ENCODE measurements at places on chromosomes 6 and 20.

DNA sequence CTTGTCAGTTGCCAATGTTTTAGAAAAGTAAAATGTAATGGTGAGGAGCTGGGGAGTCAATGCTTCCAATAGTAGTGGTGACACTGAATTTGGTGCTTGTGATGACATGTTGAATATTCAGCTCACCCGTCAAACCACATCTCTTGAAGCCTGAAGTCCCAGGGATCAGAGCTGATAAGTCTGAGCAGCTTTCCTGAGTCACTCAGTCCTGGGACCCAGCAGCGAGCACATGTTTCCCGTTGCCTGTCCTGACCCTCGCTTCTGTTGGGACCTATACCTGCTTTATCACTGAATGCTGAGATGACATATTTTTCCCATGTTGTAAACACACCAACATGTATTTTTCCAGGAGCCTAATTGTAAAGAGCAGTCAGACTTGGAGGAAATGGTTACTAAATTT, 693.6 kb downstream of the QKI start:
- peak; percentile 14 for DNase-seq

DNA sequence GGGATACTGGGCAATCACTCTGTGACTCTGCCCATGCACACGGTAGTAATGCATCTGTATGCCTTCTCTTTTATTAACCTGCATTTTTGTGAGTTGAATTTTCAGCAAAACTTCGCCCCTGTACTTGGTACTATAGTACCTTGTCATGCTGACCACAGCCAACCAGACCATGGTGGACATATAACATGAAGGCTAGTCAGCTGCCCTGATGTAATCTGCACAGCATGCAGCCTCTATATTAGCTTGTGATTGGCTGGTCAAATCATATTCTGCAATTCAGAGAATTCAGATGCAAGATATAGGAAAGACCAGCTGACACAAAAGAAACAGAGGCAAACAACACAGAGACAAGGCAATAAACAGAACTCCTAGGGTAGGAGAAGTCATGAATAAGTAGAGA, 200.9 kb upstream of the JARID2 start:
- no peak for DNase-seq

DNA sequence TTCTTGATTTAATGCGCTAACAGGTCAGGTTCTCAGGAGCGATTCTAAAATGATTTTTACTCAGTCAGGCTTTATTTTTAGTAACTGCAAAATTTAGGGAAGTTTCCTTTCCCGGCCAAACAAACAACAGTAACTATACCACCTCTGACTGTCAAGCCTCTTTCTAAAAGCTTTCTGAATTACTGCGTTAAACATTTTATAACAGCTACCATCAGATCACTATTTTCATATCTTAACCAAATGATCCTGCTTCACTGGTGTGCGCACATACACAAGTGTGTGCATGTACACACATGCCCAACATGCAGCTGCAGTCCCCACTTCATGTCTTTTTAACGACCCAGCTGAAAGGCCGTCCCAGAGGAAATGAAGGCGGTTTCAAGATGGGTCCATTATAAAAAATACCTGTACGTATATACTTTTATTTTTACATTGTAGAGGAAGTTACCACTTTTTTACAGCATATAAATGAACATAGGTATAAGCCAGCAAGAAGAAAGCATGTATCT, 25.0 kb downstream of the TMEM242 start:
- DNase-seq: no peak

DNA sequence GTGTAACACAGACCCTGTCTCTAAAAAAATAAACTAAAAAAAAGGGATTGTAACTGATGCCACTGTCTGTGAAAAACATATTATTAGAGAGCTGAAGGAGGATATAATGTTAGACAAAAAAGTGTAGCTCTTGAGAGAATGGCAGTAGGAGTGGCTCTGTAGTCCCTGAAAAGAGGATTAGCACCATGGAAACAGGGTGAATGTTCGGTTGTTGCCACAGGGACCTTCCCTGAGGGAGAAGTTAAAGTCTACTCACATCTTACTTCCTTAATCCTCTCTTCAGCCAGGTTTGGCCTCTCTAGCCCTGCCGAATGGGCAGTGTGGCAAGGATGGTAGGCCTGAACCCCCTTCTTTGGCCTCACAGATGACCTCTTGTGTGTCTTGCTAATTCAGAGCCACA, 12.1 kb downstream of the SCAND1 start:
- no peak for DNase-seq

GRCh38 chr6:88163616-88164015, 2.5 kb downstream of the CNR1 start:
- DNase-seq: no peak

- no peak for DNase-seq
Observed at GRCh38 chr6:71412559-71413140, 124.0 kb downstream of the OGFRL1 start.

DNA sequence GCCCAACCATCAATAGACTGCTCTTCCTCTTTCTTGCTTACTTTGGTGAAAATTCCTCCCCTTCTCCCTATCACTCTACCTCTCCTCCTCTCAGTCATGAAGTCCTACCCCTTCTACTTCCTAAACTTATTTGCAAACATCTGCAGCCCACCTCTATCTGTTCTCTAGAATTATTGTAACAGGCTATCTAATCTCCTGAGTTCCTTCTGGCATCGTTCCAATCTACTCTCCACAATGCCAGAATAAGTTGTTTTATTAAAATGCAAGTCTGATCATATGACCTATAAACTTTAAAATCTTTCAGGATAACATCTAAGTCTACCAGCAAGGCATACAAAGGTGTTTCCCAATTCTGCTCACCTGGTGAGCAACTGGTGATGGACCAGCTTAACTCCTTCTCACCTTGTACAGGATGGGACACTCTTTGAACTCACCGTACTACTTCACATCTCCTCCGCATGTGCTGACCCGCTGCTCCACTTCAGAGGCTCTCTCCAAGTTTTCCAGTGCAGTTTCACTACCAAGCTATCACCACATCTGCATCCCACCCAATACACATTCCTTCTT, 7.9 kb downstream of the CD164 start:
- DNase-seq: no peak

- no peak for DNase-seq
Observed at GRCh38 chr6:165940366-165940765, 227.3 kb downstream of the TBXT start.

DNA sequence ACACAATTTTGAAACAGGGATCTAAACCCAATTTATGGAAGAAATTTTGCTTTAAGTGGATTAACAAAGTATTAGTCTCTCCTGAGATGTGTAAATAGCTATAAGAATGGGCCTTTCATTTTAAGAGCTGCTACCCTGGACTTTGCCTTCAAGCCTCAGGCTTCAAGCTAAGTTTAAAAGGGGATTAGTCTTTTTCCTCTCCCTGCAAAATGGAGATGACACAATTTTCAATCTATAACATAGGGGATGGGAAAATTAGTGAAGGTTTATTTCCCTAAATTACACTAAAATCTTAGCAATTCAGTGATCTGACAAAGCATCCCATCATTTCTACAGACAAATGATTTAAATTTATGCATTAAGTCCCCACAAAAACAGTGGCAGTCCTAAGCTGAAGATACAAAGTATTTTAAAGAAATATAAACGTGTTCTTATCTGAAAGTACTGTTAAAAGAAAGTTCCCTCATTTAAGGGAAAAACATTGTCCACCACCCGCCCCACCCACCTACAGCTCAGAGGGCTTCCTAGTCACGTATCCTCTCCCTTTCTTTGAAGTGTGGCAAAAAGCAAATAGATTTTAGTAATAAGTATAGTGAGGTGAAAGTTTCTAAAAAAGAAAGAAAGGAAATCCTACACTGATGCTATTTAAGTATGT, 14.5 kb downstream of the ARHGAP18 start:
- no peak for DNase-seq

DNA sequence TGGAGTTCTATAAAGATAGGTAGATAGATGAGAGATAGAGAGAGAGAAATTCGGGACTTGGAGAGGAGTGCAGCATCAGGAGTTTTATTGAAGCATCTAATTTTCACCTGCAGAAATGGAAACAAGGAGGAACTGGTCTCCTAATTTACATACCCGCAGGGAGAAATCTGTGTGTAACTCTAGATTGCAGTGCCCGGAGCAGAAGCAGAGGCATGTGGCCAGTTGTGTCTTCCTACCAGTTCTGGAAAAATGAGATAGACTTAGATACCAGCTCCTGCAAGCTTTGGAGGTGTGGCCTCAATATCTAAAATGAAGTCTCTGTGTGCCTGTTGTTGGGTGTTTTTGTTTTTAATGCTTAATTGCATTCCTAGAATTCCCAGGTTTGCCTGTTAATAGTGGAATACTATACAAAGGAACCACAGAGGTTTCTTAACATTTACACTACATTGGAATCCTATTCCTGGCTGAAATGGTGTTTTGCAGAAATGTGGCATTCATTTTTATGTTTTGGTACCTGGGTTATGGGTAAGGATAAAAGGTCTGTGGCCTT, 57.4 kb downstream of the DTD1 start:
- no peak for DNase-seq

- peak; percentile 81 for DNase-seq
Observed at GRCh38 chr6:135183532-135184440, 2.7 kb downstream of the MYB start.

GRCh38 chr6:106188104-106188794, 102.1 kb downstream of the PRDM1 start:
- DNase-seq: no peak

DNA sequence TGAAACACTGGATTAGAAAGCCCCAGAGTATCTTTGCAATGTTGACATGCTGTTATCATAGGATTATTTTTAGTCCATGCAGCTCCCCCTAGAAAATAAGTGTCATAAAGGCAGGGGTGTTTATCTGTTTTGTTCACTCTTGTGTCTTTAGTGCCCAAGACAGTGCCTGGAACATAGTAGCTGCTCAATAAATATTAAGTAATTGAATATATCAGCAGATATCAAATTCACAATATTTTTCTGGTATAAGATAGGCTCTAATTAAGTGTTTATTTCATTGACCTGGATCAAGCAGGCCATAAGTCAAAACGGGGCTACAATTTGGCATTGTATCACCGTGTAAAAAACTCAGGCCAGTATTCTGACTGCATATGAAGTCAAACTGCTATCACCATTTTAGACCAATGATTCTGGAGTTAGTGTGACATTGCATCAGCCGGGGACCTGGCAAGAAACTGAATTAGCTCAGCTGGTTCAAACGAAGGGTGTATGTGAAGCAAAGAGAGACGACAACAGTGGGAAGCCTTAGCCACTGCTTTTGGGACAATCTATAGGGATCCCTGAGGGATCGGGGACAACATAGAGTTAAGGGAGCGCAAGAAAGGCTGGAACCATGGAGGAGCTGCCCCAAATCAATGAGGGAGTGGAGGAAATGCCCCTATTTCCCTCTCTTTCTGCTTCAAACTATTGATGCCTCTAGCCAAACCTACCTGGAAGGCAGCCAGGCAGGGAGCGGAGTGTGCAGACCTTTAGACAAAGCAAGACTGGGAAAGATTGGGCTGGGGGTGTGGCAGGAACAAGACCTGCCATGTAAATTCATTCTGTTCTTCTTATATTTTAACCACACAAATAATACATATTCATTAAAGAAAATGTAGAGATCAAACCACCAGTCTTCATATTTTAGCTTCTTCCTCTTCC, 112.2 kb downstream of the PLEKHG1 start:
- no peak for DNase-seq

GRCh38 chr6:49606721-49607390, 29.8 kb downstream of the RHAG start:
- DNase-seq: peak; percentile 68

- DNase-seq: no peak
Observed at GRCh38 chr6:114382406-114382805, 39.6 kb upstream of the HS3ST5 start.

GRCh38 chr20:49603209-49603627, 35.3 kb upstream of the PTGIS start:
- DNase-seq: peak; percentile 54

DNA sequence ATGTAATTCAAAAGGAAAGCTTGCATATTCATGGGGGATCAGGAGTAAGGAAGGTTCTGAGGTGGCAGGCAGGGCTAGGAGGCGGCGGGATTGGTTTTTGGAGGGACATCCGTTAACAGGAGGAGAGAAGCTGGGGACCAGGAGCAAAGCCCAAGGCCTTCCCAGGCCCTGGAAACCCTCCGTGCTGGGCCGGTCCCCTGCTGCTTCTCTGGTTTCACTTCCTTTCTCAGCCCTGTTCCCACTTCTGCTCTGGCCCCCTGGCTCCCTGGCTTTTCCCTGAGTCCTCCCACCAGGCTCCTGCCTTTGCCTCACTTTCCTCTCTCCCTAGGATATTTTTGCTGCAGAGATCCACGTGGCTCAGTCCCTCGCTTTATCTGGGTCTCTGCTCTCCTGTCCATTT, 26.4 kb upstream of the SALL4 start:
- DNase-seq: no peak

DNA sequence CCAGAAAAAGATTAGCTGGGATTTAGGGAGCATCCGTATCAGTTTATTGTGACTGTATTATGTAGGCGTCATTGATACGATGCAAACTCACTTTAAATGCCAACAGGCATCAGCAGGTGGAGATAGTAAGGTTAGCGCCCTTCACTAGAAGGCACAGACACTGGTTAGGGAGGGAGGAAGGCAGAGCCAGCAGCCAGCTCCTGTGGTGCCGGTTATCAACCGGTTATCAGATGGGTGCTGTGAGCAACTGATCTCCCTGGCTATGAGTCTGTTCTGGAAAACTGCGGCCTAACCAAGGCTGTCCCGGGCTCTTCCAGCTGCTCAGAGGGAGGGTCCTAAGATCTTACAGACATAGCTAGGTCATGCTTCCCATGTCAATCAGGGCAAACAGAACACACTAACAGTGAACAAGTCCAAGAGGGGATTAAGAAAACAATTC, 47.5 kb upstream of the CD93 start:
- no peak for DNase-seq

DNA sequence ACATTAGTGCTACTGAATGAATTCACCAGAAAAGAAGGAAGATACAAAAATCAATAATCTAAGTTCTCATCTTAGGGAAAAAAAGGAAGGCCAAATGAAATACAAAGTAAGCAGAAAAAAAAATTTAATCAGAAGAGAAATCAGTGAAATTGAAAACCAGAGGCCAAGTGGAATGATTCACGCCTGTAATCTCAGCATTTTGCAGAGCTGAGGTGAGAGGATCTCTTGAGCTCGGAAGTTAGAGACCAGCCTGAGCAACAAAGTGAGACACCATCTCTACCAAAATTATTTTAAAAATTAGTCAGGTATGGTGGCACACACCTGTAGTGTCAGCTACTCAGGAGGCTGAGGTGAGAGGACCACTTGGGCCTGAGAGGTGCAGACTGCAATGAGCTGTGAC, 21.2 kb upstream of the ASF1A start:
- no peak for DNase-seq

DNA sequence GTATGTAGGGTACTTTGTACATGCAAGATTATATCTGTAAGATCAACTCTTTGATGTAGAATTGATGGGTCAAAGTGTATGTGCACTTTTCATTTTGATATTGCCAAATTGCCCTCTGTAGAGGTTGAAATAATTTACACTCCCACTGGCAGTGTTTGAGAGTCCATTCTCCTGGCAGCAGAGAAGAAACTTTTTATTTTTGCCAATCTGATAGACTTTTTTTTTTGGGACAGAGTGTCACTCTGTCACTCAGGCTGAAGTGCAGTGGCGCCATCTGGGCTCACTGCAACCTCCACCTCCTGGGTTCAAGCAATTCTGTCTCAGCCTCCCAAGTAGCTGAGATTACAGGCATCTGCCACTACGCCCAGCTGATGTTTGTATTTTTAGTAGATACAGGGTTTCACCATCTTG, 199.2 kb downstream of the ZFAND3 start:
- no peak for DNase-seq

Data from SW480 (cell line).